Hepatocyte (in vitro differentiated cells): ENCODE measurements at places on chromosomes 5 and 9. TPM values are rescaled to one million over a fixed set of nuclear protein-coding genes. Genes with fewer than 3 reads are reported as not detected.

DNA sequence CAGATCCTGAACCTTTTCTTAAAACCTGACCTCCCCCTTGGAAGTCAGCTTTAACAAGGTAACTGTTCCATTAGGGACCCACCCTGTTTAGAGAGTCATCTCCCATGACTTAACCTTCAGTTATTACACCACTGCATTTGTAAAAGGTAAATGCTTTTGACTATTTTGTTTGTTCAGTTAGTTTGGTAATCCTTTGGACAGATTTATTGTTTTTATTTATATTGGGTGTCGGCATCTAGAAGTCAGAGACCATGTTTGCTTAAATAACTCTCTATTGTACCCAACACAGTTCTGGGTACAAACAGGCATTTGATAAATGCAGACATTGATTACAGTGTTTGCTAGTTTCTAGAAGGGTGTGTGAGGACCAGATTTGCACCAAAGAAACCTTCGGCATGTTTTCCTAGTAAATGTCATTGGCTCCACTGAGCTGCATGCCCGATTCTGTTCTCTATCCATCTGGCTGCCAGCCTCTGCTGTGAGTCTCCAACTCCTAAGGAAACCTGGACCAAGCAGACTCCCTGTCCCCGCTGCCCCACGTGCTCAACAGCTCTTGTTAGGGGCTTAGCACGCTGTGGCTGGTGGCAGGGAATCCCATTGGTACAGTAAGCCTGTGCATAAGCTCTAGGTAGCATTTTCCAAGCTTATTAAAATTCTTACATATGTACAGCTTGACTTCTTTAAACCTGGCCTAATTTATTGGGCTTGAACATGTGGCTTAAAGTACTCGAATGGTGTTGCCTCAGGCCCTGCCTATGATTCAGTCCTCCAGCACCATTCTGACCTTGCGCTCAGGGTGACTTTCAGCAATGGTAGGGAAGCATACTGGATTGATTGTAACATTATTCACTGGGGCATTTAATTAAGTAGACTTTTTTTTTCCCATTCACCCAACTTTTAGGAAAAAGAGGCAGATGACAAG lies 6.6 kb downstream of the PCBD2 start:
- DNase-seq, result no peak

GRCh38 chr9:19320495-19320894 lies 59.5 kb downstream of the RPS6 start:
- DNase-seq, result no peak

DNA sequence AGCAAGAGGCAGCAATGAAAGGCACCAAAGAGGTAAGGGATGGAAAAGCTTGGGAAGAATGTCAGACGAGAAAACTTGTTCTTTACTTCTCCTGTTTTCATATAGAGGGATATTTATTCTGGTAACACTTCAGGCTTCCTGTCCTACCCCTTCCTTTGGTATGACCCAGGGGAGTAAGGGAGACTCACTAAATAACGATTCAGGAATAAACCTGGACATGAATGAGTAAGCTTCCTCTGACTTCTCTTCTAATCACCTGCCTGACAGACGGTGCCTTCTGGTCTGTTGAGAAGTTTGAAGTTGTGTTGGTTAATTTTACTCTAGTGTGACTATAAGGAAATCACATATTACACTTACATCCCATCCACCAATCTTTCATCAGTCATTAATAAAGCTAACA lies 461.2 kb downstream of the CDH12 start:
- no peak for DNase-seq

COL5A1 gene
- polyA plus RNA-seq, result 347 and 371 TPM in 2 replicates

APC gene
- 9.1 and 9.3 TPM in 2 replicates for polyA plus RNA-seq

FRRS1L gene
- 2.0 and 2.6 TPM in 2 replicates for polyA plus RNA-seq
